Stimulated activated CD8-positive, alpha-beta memory T cell treated with anti-CD3 and anti-CD28 coated beads, Interleukin-7, amount 100 ng/mL, for 1 hour (primary cell): ENCODE measurements at places on chromosomes 12 and 14.

- no peak for DNase-seq
Observed at GRCh38 chr12:132389026-132389425, 59.6 kb upstream of the GALNT9 start.

- peak; percentile 13 for DNase-seq
Observed at GRCh38 chr12:112170376-112170775, 45.0 kb downstream of the TRAFD1 start.

DNA sequence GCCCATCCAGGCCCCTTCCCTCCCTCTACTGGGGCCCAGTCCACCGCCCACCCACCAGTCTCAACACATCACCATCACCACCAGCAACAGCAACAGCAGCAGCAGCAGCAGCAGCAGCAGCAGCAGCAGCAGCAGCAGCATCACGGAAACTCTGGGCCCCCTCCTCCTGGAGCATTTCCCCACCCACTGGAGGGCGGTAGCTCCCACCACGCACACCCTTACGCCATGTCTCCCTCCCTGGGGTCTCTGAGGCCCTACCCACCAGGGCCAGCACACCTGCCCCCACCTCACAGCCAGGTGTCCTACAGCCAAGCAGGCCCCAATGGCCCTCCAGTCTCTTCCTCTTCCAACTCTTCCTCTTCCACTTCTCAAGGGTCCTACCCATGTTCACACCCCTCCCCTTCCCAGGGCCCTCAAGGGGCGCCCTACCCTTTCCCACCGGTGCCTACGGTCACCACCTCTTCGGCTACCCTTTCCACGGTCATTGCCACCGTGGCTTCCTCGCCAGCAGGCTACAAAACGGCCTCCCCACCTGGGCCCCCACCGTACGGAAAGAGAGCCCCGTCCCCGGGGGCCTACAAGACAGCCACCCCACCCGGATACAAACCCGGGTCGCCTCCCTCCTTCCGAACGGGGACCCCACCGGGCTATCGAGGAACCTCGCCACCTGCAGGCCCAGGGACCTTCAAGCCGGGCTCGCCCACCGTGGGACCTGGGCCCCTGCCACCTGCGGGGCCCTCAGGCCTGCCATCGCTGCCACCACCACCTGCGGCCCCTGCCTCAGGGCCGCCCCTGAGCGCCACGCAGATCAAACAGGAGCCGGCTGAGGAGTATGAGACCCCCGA lies 6.8 kb upstream of the RNU7-1 start:
- no peak for DNase-seq

DNA sequence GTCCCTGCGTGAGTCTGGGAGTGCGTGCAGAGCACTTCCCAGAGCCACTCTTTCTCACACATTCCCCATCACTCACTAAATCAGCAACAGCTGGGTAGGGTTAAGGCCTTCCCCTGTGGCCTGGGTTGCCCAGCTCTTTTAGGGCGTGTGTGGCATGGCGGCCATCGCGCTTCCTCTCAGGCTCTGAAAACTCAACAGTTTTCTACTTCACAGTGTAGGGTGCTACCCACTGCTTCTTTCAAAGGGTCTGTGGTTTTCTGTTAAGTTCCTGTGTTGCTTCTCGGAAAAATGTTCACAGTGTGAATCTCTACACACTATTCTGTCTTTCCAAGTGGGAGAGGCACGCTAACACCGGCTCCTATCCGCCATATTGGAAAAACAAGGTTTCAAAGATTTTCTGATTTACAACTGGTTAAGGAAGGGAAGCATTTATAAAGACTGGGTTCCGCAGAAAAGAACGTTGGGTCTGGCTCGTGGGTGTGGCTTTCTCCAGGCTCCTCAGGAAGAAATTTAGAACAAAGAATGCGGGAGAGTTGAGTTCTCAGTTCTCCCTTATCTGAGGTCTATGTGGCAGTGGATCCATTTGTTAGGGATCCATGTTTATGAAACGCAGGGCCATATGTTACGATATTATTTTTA lies 34.9 kb upstream of the AEBP2 start:
- no peak for DNase-seq

DNA sequence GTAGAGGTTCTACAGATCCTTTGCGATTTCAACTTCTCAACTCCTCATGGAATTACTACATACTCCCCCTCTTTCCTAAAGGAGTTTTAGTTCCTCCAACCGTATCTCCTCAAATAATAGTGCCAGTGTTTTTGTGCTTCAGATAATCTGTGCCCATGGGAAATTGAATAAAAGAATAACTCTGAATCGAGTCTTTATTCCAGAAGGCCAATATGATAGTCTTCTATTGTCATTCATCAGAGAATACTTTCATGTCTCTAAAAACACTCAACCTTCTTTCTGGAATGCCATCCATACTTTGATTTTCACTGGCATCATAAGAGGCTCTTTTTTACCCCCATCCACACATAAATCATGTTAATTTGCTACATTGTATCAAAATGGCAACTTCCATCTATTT lies 911.3 kb upstream of the USP15 start:
- DNase-seq, result no peak

GRCh38 chr14:100860556-100861187 lies 34.8 kb downstream of the MEG3 start:
- no peak for DNase-seq

GRCh38 chr12:97564236-97564635 lies 101.6 kb downstream of the RMST start:
- no peak for DNase-seq
